Activated naive CD4-positive, alpha-beta T cell treated with anti-CD3 and anti-CD28 coated beads for 36 hours (primary cell): ENCODE measurements at places on chromosomes 4 and X. TPM values are rescaled to one million over a fixed set of nuclear protein-coding genes. Genes with fewer than 3 reads are reported as not detected.

BEX2 gene
- 16.0 TPM for total RNA-seq

RRH gene
- not detected for total RNA-seq

DNA sequence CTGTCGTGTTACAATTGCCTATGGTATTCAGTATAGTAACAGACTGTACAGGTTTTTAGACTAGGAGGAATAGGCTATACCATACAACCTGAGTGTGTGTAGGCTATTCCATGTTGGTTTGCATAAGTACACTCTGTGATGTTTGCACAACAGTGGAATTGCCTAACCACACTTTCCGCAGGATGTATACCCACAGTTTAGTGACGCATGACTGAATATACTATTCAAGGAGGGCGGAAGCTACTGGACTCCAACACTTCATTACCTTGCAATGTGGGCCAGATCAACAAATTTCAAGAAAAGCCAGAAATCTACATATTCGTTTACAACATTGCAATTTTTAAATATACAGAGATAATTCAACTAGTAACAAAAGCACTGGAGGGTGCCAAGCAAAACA, 317.2 kb downstream of the PDGFC start:
- no peaks in the 10 kb centered on the region for H3K36me3 ChIP-seq
- no peaks in the 10 kb centered on the region for H3K27me3 ChIP-seq
- no peak overlapping the region for H3K4me3 ChIP-seq

DNA sequence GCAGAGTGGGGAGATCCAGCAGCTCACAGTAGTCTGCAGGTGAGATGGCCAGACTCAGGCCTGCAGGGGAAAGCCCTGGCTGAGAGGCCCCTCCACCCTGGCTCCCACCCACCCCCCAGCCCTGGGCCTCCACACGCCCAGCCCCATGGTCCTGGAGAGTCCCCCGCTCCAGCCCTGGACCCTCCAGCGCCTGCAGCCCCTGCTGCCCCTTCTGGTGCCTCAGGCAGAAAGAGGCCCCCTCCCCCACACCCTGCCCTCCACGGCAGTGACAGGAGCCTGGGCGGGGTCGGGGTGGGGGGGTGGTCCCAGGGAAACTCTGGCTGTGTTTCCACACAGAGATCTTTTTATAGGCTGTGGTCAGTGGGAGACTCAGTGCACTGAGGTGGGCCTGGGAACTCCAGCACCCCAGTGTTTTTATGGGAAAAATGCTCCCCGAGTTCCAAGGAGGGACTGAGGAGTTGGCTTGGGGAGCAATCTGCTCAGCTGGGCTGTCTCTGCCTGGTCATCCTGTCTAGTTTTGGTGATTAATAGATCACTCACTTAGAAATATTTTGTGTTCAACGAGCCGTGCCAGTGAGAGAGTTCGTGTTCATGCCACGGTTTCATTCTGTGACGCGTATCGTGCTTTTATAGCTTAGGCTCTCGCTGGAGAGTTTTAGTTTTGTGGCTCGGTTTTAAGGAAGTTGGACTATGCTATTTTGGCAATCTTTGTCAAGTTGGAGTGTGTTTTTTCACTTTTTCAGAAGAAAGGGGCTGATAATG, 53.1 kb upstream of the HGFAC start:
- no peak overlapping the region for H3K27ac ChIP-seq
- DNase-seq: no peak
- no peak overlapping the region for H3K4me3 ChIP-seq
- no peaks in the 10 kb centered on the region for H3K27me3 ChIP-seq
- no peaks in the 10 kb centered on the region for H3K36me3 ChIP-seq

DNA sequence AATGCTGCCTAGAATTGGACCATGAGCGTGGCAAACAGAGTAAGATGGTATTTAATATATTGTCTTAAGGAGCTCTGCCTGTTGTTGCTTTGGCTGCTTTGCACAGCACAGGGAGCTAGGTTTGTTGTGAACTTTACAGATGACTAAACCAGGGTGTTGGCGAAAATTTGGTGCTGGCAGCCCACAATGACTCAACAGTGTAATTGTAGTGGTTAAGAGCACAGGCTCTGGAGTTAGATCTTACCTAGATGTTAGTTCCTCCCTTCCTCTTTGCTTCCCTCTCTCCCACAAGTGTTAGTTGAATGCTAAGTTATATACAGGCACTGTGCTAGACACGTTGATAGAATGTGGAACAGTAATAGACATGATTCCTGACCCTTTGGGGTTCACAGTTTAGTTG, 128.9 kb upstream of the TRPC5 start:
- H3K4me1 ChIP-seq: no peaks in the 10 kb centered on the region
- peak; percentile 3 for DNase-seq
- no peak overlapping the region for H3K4me3 ChIP-seq
- H3K27ac ChIP-seq: no peak overlapping the region
- H3K36me3 ChIP-seq: no peaks in the 10 kb centered on the region

DNA sequence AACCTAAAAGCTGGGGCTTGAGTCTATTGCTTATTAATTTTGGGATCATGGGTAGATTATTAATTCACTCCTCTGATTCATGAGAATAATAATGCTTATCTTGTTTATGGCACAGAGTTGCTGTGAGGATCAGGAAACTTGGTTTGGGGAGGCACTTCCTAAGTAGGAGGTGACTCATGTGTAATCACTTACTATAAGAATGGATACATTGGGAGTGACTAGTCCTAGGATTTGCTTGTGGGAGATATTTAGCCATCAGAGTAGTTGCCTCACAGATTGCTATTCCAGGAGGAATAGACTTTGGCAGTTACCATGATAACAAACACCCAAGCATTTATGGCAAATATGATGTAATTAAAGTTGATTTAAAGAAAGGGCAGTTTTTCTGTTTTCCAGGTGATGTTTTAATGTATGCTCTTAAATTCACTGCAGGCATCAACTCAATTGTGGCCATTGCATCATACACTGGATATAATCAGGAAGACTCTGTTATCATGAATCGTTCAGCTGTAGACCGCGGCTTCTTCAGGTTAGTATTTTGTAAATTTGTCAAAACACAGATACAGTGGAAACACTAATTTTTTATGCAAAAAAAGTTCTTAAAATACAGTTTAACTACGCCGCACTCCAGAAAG, 41.9 kb downstream of the POLR2B start:
- no peak for DNase-seq
- H3K4me3 ChIP-seq: no peak overlapping the region
- H3K36me3 ChIP-seq: peaks cover 52% of the 10 kb centered on the region
- H3K27ac ChIP-seq: no peak overlapping the region
- no peaks in the 10 kb centered on the region for H3K27me3 ChIP-seq

GRCh38 chr4:9952415-9952950, 68.8 kb downstream of the SLC2A9 start:
- DNase-seq: no peak
- H3K27ac ChIP-seq: no peak overlapping the region
- peaks cover 2% of the 10 kb centered on the region for H3K27me3 ChIP-seq
- no peaks in the 10 kb centered on the region for H3K36me3 ChIP-seq
- H3K4me1 ChIP-seq: no peaks in the 10 kb centered on the region
- H3K4me3 ChIP-seq: no peak overlapping the region

DNA sequence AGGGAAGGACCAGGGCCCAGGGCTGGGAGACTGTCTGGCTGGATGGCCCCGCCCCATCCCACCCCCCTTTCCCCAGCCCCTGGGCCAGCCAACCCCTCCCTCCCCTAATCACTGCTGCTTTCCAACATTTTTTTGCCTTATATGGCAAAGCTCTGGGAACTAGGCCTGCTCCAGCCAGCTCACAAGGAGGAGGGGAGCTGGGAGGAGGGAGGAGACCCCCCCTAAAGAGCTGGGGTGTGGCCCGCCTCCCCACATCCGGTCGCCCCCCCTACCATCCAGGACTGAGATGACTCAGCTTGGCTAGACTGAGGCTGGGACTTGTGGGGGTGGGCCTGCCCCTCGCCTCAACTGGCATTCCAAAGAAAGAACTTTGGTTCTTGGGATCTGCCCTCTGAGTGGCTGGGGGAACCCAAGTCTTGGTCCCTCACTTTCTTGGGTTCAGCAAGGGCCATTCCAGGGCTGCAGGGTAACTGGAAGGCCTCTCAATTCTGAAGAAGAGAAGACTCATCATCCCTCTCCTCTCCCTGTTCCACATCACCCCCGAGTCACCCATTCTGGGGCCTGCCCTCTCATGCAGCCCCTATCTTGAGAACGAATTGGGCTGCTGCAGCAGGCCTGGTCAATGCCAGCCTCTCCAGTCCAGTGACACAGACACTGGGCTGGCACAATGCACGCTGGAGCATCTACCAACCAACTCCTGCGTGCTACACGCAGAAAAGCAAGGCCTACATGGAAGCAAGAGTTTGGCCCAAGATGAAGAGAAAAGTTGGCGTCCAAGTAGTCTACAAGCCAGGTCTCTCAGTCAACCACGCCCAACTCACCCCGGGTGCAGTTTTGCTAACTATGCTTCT, 4.8 kb downstream of the FLNA start:
- peak; percentile 70 for DNase-seq
- peaks cover 22% of the 10 kb centered on the region for H3K4me1 ChIP-seq
- peak overlapping the region; percentile 88 for H3K27ac ChIP-seq
- H3K4me3 ChIP-seq: peak overlapping the region; percentile 86
